ENCODE measurements at places on chromosomes 12 and 14. TPM values are rescaled to one million over a fixed set of nuclear protein-coding genes. Genes with fewer than 3 reads are reported as not detected.

DNA sequence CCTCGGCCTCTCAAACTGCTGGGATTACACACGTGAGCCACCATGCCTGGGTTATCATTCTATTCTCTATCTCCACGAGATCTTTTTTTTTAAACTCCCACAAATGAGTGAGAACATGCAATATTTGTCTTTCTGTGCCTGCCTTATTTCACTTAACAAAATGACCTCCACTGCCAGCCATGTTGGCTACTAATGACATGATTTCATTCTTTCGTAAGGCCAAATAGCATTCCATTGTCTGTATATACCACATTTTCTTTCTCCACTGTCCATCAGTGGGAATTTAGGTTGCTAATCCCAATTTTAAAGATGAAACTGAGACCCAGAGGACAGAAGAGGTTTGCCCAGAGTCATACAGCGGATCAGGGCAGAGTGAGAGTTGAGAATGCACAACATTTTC, 10.9 kb upstream of the TRPV4 start:
- DNase-seq, result no peak

GRCh38 chr12:54879579-54879978, 25.3 kb downstream of the MUCL1 start:
- DNase-seq, result no peak

DNA sequence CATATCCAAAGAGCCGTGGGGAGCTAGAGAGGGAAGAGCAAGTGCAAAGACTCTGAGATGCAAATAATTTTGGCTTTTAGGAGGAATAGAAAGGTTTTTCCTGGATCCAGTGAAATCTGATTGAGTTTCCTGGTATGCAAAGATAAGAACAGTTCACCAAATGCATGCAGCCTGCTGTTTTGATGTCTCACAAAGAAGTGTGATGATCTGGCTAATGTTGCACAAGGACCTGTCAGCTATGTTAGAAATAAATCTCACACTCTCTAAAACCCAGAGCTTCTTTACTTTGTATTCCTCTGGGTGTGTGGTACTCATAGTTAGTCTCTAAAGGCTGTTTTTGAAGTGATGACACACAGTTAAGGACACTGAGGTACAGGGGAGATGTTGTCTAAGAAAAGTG, 321.4 kb downstream of the AACS start:
- DNase-seq, result no peak

DNA sequence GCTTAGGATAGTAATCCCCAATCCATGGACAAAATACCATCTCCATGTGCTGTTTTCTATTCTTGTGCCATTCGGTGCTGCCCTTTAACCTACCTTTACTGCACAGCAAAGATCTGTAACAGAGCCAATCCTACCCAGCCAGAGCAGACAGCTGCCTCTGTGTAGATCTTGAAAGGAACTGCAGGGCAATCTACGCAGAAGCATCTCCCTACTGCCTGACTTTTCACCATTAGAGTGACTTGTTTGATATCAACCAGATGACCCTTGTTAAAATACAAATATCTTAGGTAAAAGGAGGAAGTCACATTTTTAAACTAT, 33.9 kb upstream of the PPM1A start:
- no peak for DNase-seq

Gene NINJ2
- not detected for total RNA-seq
